ENCODE measurements at places on chromosomes 12 and 14.

- no peak for DNase-seq
Measured at GRCh38 chr14:59332727-59333126, 132.5 kb downstream of the GPR135 start.

GRCh38 chr12:96177013-96177412, 17.2 kb upstream of the ELK3 start:
- DNase-seq: no peak

DNA sequence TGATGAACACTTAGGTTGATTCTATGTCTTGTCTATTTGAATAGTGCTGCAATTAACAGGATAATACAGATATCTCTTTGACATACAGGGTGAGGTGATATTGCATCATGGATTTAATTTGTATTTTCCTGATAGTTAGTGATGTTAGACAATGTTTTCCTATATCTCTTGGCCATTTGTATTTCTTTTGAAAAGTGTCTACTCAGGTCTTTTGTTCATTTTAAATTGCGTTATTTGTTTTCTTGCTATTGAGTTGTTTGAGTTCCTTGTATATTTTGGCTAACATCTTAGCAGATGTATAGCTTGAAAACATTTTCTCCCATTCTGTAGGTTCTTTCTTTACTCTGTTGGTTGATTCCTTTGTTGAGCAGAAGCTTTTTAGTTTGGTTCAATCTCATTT, 460.6 kb downstream of the CCDC91 start:
- DNase-seq: no peak

GRCh38 chr12:3168223-3169221, 91.3 kb downstream of the TSPAN9 start:
- DNase-seq: no peak

- no peak for DNase-seq
Measured at GRCh38 chr14:24378981-24379906, 11.3 kb downstream of the NFATC4 start.
